ENCODE measurements at places on chromosomes 2 and 18.

DNA sequence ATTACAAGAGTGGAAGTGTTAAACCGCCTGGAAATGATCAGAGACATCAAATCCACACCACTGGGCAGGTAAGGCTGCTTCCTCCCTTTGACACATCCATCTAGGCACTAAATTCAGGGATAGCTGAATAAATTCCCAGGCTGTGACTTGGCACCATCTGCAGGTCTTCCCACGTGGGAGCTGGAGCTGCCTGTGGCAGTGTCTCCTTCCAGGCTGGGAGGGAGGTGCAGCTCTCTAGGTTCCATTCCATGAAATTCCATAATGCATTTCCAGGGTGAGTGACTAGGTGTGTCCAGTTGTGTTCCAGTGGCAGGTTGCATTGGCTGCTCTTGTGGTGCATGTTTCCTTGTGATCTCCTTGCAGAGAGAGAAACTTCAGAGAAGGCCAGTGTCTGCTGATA lies 188.9 kb upstream of the CXCR4 start:
- no peak for DNase-seq

DNA sequence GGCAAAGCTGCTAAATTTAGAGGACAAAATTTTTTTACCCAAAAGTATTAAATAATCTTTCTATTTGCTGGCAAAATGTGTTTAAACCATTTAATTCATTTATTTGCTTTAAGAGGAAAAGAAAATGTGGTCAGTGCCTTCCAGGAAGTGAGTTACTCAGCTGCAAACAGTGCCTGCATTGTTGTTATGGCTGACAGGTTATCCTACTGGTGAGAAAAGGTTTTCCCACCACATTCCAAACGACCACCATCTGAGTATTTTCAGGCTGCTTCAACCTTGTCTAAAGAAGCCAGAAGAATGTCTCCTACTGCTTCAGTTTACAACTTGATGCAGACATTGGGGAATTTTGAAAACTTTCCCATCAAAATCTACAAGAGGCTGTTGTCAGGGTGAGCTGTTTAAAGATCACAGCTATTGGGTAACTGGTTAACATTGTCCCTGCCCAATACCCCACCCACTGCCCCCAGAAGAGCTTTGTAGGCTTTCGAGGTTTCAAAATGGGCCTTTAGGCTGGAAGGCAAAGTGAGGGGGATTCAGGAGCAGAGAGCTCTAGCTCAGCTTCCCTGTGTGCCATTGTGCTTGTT lies 461.3 kb upstream of the FANCL start:
- DNase-seq: no peak

GRCh38 chr2:44707945-44708660 lies 233.4 kb upstream of the SIX3 start:
- no peak for DNase-seq

GRCh38 chr2:156435396-156435717 lies 822 bp upstream of the GPD2 start:
- DNase-seq: no peak

- no peak for DNase-seq
Measured at GRCh38 chr2:99336804-99337112, 431 bp upstream of the EIF5B start.
